ENCODE measurements at places on chromosomes 5 and 9.

GRCh38 chr5:90284375-90284774 is 125.2 kb downstream of the CETN3 start:
- DNase-seq: no peak

- DNase-seq: no peak
Observed at GRCh38 chr5:40399349-40399748, 280.4 kb upstream of the PTGER4 start.

- DNase-seq: no peak
Observed at GRCh38 chr5:115243412-115243811, 19.3 kb downstream of the PGGT1B start.

GRCh38 chr5:85741972-85742371 is 875.8 kb upstream of the COX7C start:
- no peak for DNase-seq
